ENCODE measurements at places on chromosomes 13 and 19.

DNA sequence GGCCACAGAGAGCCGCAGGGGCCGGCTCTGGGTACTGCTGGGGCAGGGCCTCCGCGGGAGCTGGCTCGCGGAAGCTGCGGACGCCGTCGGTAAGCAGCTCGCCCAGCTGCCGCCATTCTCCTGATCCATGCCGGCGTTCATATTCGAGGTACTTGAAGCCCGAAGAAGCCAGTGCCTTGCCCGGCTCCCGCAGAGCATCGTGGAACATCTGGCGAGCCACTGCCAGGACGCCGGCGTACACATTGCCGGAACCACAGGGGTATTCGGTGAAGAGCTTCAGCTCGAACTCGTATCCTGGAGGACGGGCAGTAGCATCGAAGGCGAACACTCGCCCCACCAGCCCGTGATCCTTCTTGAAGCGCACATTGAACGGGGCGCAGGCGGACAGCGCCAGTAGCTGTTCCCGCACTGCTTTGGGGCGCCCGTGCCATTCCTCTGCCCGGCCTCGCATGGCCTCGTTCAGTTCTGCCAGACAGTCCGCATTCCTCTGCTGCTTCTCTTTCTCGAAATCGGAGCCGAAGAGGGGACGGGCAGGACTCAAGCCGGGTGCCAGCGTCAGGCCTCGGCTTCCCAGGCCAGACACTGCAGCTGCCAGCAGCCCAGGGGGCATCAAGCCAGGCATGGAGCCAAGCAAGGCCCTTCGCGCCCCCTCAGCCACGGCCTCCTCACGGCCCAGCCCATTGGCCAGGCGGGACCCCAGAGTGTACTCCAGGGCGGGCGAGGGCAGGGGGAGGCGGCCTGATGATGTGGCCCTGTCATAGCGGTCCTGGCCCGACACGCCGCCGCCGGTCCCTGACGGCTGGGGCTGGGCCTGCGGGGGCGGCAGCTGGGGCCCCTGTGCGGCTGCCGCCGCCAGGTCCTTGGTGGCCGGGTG is 1.0 kb downstream of the IRF2BP1 start:
- peak; percentile 67 for DNase-seq

DNA sequence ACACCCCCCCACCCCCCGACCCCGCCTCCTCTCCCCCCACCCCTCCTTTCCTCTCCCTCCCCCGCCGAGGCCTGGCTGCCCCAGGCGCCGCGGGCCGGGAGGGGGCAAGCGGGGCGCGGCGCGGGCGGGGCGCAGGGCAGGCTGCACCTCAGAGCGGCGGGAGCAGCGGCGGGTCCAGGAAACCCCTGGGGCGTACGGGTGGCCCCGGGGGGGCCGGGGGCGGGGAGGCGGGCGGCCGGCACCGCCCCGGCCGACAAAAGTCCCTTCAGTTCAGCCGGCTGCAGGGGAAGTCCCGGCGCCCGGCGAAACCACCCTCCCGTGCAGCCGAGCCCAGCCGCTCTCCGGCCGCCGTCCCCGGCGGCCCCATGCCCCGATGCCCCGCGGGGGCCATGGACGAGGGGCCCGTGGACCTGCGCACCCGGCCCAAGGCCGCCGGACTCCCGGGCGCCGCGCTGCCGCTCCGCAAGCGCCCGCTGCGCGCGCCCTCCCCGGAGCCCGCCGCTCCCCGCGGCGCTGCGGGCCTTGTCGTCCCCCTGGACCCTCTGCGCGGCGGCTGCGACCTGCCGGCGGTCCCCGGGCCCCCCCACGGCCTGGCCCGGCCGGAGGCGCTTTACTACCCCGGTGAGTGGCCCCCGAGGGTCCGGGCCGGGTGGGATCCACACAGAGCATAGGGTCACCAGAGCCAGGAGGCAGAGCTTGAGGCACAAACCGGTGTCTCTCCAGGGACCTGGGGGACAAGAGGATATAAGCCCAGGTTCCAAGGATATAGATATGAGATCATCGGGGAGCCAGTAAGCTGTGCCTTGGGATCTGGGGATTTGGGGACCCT is at the start of gene BCL3:
TSS of gene BCL3 (plus strand) at position 283 of the 829 bp plus-strand sequence. CDS start at position 366, 83 bp downstream.
- DNase-seq: peak; percentile 90

DNA sequence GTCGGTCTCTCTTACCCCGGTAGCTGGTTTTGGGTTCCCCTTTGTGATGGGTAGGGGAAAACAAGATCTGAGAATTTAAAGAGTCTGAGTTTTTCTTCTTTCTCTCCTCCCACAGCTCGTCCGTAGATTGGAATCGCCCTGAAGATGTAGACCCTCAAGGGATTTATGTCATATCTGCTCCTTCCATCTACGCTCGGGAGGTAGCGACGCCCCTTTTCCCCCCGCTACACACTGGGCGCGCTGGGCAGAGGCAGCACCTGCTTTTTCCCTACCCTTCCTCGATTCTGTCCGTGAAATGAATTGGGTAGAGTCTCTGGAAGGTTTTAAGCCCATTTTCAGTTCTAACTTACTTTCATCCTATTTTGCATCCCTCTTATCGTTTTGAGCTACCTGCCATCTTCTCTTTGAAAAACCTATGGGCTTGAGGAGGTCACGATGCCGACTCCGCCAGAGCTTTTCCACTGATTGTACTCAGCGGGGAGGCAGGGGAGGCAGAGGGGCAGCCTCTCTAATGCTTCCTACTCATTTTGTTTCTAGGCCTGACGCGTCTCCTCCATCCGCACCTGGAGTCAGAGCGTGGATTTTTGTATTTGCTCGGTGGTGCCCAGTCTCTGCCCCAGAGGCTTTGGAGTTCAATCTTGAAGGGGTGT is 7.1 kb upstream of the SELENOV start:
- DNase-seq: no peak

DNA sequence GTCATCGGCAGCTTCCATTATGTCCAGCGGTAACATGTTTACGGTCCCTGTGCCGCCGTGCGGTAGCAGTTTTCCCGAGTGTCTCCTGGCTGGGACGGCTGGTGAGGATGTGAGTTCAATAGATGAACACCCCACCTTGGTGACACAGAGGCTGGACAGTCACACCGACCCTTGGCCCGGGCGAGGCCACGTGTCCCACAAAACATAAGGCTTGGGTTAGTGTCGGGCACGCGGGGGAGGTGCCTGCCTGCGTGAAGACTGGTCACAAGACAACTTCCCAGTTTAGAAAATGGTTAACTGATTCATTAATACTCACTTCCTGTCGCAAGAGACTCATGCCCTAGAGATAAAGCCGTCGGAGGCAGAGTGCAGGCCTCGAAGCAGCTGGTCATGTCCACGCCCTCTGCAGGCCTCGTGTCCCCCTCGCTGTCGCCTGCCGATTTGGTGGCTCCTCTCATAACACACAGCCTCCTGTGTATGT is 17.2 kb downstream of the RASA3 start:
- peak; percentile 68 for DNase-seq

GRCh38 chr13:24162604-24163003 is 2.1 kb downstream of the SPATA13 start:
- no peak for DNase-seq

- DNase-seq: peak; percentile 91
Observed at GRCh38 chr19:10230173-10230860, 814 bp downstream of the S1PR2 start.

DNA sequence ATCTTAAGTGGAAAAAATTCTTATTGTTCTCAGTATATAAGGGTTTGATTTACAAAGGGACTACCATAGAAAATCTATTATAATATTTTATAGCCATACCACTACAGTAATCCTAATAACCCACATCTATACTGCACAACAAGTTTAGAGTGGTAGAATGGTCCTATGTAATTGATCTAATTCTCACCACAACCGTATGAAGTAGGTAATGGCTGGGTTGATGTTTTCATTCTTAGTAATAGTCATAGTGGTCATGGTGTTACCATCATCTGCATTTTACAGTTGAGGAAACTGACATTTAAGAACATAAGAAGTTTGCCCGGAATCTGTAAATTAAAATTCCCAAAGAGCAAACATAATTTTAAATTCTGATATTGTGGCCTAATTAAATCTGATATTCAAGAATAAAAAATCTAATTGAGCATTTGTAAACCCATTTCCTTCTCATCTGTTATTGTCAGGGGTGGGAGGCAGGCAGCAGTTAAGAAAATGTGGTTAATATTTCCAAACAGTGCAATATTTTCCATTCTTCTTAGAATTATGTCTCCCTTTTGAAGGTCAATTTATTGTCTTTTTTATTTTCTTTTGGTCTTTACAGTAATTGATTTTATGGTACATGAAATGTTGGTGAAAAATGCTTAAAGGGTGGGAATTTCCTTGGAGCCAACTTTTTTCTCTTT is 65.6 kb downstream of the DHRS12 start:
- no peak for DNase-seq

GRCh38 chr13:33208290-33209220 is 77.0 kb downstream of the STARD13 start:
- no peak for DNase-seq

DNA sequence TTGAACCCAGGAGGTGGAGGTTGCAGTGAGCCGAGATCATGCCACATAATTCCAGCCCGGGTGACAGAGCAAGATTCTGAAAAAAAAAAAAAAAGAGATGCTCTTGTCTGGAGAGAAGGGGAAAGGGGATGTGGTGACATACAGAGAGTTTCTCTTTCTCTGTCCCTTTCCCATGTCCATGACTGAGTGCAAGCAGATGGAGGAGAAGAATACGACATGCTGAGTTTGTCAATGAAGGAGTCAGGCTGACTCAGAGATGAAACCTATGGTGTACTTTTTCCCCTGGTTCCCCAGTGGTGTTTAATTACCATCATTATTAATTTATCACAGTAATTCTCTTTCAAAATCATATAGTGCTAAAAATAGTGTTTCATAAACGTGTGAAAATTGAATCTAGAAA is 448.8 kb downstream of the FOXO1 start:
- no peak for DNase-seq

- peak; percentile 100 for DNase-seq
Observed at GRCh38 chr19:38849860-38850435, at the start of gene HNRNPL. Gene HNRNPL, minus strand, starts transcription at chr19:38849986. Its CDS starts 20 bp downstream, at chr19:38849966.

DNA sequence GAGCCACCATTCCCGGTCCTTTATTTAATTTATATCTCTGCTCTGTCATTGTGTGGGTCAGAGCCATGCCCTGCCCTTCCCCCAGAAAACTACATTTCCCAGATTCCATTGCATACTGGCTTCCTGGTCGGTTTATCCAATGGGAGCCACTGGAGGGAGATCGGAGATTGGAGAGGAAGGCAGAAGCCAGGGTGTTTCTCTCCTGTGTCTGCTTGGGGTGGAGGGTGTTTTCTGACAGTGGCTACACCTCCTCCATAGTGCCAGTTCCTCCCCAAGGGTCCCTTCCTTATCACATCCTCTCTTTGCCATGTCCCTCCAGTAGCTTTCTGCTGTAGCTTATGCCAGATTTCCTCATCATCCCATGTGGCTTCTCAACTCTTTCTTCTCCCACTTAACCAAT is 19.0 kb downstream of the OLFM2 start:
- DNase-seq: no peak

- no peak for DNase-seq
Observed at GRCh38 chr19:50770888-50771287, 624 bp downstream of the GPR32 start.

DNA sequence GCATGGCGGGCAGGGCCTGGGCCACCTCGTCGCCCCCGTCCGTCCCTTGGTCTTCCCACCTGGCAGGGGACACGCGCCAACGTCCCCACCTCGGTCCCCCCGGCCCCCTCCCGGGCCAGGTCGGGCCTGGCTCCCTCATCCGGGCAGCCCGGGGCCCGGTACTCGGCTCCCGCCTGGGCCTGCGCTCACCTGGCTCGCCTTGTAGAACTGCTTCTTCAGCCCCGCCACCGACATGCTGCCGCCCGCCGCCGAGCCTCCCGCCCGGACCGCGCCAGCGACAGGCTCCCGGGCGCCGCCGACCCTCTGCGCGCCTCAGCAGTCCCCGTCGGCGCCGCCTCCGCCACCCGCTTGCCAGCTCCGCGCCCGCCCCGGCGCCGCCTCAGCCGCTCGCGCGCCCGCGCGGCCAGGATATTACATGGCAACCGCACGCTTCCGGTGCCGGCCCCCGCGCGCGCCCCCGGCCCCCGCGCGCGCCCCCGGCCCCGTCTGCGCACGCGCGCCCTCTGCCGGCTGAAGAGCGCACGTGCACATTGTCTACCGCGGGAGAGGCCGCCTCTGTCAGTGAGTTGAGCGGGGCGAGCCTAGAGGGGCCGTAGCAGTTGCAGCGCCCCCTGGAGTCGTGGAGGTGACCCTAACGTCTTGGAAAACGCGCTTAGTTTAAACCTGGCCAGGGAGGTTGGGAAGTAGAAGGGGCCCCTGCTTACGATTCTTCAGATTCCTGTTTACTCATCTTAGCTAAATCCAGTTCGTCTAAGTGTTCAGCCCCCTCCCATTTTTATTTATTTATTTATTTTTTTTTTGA is at the start of gene SH3GL1:
TSS of gene SH3GL1 (minus strand) at position 413 of the 802 bp plus-strand sequence. CDS start at position 234, 179 bp downstream.
- DNase-seq: peak; percentile 98

GRCh38 chr13:74767050-74767449 is 632.8 kb upstream of the KLF12 start:
- DNase-seq: no peak

DNA sequence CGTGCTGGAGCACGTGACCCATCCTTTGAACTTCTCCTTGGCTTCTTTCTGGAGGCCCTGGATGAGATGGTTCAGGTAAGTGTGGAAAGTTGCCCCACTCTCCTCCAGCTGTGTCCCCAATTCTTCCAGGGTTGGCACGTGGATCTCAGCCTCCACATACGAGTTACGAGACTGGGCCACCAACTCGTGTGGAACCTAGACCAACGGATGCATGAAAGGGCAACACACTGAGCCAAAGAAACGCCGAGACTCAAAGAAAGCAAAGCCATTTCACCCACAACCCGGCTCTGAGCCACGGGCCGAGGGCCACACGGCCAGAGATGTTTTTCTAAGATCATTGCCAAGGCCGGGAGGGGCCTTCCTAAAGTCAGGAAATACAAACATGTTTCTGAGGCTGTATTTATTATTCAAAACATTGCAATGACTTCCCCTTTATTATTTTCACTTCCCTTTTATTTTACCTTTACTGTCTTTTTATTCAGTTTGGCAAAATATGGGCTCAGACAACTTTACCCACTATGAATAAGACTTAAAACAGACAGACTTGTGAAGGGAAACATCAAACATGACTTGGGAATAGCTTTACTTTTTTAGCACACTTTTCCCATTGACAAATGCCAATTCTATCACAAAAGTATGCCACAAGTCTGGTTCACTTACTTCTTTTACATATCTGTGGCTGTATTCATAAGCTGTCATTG is 94.6 kb downstream of the KL start:
- no peak for DNase-seq

DNA sequence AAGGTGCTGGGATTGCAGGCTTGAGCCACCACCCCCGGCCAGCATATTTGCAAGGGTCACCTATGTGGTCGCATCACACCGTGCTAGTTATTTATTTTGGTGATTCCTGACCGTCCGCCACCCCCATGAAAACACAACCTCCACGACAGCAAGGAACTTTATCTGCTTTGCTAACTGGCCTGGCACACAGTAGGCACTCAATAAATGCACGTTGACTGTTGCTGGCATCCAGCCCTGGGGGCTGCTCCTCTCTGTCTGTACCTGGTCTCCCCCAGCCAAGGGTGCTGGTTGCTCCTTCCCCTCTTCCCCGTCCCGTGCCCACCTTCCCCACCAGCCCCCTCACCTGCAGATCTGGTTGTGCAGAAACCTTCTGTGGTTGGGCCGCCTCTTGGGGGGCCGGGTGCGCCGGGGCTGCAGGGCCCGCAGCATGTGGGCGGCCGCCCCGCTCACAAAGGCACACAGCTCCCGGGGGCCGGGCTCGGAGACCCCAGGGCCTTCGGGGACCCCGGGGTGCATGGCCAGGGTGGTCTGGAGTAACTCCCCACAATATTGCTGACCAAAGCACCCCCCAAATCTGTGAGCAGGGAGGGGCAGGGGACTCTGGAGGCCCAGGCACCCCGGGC is 401 bp downstream of the C19orf85 start:
- no peak for DNase-seq

All from activated effector memory CD4-positive, alpha-beta T cell treated with anti-CD3 and anti-CD28 coated beads, Interleukin-2, amount 50 U/mL, for 16 hours (primary cell).